CD4-positive, alpha-beta T cell treated with Interferon gamma for 1 hour (primary cell): ENCODE measurements at places on chromosomes 2 and 18.

GRCh38 chr2:130327703-130328527 lies 14.8 kb upstream of the IMP4 start:
- no peak for DNase-seq

DNA sequence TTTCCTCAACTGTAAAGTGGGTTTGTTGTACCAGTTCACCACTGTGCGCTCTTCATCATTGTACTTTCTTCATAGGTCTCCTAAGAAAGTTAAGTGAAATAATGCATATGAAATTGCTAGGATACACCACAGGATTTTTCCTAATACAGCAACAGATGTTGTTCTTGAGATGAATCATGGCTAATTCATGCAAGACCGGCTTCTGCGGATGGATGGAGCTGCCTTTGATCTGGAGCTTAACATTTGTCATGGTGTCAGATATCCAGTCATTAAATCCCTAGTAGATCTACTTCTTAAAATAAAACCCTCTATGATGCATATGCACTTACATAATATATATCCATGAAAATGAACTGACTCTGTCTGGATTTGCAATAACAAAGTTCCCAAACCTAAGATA lies 114.1 kb downstream of the COL6A3 start:
- DNase-seq = no peak

DNA sequence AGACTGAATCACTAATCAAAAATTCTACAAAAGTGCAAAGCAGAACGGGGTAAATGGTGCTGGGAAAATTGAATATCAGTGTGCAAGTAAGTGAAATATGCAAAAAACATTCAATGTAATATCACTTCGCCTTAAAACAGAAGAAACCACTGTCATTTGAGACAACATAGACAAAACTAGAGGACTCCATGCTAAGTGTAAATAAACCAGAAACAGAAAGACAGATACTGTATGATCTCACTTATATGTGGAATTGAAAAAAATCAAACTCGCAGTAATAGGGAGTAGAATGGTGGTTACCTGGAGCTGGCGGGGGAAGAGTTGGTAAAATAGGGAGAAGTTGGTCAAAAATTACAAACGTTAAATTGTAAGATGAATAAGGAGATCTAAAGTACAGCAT lies 1420.0 kb upstream of the CDH2 start:
- no peak for DNase-seq

GRCh38 chr2:238425979-238426567 lies 654 bp upstream of the ASB1 start:
- no peak for DNase-seq

DNA sequence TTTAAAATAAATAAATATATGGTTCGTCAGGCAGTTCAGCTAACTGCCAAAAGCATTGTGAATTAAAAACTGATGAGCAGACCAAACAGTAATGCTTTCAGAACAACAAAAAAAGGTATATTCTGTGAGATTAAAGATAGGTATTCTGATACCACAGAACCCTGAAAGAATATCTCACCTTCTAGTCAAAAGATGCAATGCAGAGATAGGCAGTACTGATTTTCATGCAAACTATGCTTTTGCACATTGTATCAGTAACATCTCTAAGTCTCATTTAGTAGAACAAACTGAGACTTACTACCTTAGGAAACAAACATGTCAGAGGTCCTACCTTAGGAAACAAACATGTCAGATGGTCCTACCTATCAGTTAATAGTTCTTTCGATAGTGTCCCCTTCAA lies 32.4 kb downstream of the CUL3 start:
- no peak for DNase-seq

DNA sequence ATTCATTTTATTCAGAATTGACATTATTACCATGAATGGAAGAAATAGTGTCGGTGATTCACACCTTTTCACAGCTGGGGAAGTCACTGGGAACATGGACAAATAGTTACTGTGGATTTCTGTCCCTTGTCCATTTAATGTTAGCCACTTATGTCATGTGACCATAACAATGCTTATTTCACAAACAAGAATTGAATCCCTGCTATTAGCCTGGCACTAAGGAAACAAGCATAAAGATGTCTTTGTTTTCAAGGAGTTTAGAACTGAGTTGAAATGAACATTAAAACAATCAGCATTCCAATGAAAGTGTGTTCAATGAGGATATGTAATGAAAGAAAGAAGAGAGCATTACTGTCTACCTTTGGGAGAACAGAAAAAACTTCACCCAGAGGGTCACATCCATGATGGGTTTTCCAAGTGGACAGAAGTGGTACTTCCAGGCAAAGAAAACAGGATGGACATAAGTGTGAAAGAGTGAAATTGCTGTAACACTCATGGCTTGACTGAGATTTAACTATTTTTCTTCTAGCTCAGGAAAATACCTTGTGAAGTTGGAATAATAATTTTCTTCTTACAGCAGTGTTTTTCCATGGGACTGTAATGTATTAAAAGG lies 324.5 kb upstream of the UBE2E3 start:
- DNase-seq = no peak

DNA sequence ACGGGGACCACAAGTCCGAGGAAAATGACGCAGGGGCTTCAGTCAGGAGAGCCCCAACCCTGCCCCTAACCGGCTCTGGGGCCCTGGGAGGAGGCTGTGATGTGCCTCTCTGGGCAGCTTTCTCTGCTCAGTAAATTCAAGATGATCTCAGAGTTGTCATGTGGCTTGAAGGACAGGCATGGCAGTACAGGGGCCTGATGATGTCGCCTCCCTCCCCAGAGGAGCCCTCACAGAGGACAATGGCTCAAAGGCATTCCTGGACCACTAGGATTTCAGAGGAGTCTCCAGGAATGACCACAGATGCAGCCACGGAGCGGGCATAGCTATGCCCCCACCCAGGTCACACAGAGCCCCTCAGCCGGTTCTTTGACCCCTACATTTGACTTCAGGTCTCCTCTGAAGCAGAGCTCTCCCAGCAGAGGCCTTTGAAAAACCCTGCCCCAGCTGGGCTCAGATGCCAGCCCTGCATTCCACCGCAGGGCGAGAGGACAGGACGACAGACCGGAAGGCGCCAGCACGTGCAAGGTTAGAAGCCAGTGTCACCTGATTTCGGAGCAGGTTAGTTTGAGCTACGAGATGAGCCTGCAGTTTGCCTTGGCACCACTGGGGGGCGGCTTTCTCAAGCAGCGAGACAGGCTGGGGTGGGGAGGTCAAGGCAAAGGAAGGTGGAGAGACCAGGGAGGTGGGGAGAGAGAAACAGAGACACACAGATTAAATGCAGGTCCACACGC lies 39.2 kb downstream of the BIN1 start:
- peak; percentile 61 for DNase-seq

- no peak for DNase-seq
Observed at GRCh38 chr2:73292906-73293533, 328 bp downstream of the EGR4 start.

- no peak for DNase-seq
Observed at GRCh38 chr2:159573846-159574606, 42.3 kb downstream of the BAZ2B start.

- DNase-seq = no peak
Observed at GRCh38 chr18:50973367-50974126, 5.7 kb downstream of the ELAC1 start.

- DNase-seq = no peak
Observed at GRCh38 chr2:212414767-212415211, 123.8 kb downstream of the ERBB4 start.

DNA sequence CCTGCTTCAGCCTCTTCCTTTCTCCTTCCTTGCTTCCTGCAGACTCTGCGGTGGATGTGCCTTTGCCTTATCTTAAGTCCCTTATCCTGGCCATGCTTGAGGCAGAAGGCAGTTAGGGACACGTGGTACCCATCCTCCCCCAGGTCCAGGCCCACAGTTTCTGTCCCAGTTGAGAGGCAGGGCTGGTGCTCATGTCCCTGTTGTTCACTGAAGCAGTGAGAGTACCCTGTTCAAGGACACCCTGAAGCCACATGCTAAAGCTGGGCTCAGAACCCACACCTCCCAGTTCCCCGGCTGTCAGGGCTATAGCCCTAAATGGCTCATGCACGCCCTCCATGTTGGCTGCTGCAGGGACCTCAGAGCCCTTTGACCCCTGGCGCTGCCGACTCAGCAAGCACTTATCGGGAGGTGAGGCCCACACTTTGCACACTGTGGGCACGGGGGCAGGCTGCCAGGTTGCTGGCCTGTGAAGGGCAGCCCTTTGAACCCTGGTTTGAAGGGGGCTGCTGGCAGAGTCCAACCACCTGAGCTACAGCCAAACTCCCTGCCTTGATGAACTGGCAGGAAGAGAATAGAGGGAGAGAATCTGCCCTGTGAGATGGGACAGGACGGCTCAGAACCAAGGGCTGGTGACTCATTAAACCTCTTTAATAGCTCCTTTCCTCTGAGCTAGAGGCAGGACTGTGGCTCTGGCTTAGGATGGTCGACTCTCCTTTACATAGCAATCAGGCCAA lies 6.3 kb downstream of the KHK start:
- no peak for DNase-seq

GRCh38 chr2:241357531-241357930 lies 1.4 kb downstream of the FARP2 start:
- no peak for DNase-seq

DNA sequence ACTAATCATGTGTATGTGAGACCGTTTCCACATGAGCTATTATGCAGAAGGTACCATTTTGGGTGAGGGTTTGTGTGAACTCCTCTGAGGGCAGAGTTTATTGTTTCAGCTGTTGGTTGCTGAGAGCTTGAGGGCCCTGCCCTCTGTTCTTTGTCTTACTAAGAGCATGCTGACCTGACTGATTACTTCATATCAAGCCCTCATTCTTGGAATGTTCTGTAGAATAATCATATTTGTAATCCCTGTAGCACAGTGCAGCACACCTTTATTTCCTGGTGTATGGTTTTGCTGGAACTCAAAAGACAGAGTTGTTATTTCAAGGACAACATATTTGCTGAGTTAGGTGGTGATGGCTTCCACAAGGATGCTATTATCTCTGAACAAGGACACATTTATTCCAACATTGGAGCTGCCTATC lies 118.5 kb downstream of the GALNT3 start:
- no peak for DNase-seq

- no peak for DNase-seq
Observed at GRCh38 chr2:172334988-172335387, 92.4 kb upstream of the ITGA6 start.

- DNase-seq = no peak
Observed at GRCh38 chr2:238841542-238842164, 6.2 kb upstream of the TWIST2 start.

- no peak for DNase-seq
Observed at GRCh38 chr18:54148678-54149077, 75.8 kb downstream of the MBD2 start.

DNA sequence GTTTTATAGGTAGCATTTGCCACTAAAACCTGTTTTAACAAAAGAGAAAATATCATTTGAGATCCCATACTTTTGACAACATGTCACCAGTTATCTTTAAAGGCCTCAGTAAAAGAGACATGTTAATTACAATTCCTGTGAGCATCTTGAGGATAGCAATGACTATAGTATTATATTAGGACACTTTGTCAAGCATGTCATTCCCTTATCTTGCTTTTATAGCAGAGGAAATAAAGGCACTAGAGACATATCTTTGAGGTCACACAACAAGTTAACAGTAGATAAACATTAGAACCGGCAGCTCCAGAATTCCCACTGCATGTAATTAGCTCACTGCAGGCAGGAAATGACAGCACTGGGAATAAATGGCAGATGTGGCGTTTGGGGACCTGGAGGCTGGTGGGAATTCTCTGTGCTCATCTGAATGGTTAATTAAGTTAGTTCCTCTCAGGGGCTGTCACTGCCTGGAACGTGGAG lies 25.9 kb downstream of the LYPD6B start:
- no peak for DNase-seq

GRCh38 chr18:11148680-11149440 lies 509 bp downstream of the PIEZO2 start:
- DNase-seq = no peak

- DNase-seq = no peak
Observed at GRCh38 chr2:125643128-125643527, 1012.8 kb upstream of the GYPC start.

- no peak for DNase-seq
Observed at GRCh38 chr2:132736059-132736458, 66.1 kb upstream of the LYPD1 start.

- no peak for DNase-seq
Observed at GRCh38 chr2:160214461-160215445, 14.7 kb upstream of the ITGB6 start.

- DNase-seq = no peak
Observed at GRCh38 chr2:35082072-35082471, 1273.5 kb upstream of the CRIM1 start.

GRCh38 chr2:223560749-223561435 lies 41.3 kb downstream of the SCG2 start:
- no peak for DNase-seq

DNA sequence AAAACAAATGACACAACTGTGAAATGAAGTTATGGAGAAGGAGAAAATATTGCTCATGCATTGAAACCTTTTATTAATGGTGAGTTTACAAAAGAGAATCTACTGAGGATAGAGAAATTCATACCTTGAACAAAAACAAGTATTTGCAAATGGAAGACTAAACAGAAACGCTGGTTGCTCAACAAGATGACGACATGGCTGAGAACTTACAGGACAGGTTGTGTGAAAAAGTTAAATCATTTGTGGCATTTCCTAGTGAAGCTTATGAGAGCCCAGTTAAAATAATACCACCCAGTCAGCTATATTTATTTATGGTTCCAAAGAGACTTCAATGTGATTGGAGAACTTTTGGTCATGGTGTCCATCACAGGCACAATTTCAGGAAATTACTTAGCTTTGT lies 148.6 kb upstream of the PKDCC start:
- DNase-seq = no peak

GRCh38 chr2:32422133-32422532 lies 65.3 kb downstream of the BIRC6 start:
- DNase-seq = no peak

DNA sequence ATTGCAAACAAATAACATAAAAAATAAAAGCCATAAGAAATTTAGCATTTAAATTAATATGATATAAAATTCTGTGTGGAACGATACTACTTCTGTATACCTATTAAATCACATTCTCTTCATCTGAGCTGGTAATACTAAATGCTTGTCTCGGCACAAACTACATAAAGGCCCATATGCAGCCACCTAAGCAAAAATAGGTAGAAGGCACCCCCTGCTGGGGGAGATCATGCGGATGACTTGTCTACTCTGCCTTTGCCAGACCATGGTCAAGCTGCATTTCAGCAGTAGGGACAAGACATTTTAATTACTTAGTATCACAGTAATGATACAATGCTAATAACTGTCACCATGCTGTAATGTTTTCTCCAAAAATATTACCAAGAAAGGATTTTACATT lies 108.0 kb downstream of the CDH19 start:
- no peak for DNase-seq
